SK-N-SH treated with all-trans-retinoic acid at 6 μM for 48 hours (cell line): ENCODE measurements at places on chromosomes 7 and 10.

DNA sequence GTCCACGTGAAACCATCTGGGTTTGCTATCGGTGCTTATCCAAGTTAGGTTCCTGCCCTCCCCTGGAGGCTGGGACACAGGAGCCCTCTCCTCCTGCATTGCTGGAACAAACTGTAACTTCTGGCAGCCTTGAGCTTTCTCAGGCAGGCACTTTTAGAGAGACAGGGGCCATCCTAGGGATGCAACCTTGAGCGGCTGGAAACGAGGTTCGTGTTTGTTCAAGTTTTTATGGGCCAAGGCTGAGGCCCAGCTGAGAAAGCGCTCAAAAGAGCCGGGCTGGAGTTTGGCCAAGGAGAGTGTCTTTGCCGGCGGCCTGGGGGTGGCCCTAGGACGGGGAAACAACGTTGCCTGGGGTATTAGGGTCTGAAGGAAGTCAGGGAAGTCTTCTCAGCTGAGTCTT is 5.5 kb upstream of the MMD2 start:
- ATAC-seq, result no peak

DNA sequence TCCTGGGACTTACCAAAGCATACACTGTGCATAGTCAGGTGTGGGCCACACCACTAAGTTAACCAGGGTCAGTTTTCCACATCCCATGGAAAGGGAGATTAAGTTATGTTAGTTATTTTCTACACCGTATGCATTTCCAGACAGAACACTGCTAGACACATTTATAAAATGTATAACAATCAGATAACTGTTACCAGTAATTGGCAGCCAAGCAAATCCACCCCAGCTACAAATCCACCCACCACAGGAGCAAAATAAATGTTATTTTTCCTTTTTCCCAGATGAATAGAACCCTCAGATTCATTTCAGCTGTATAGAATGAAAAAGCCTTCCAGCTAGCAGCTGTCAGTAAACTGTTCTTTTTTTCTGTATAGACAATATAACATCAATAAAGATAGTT is 256.9 kb upstream of the FZD1 start:
- ATAC-seq, result no peak

DNA sequence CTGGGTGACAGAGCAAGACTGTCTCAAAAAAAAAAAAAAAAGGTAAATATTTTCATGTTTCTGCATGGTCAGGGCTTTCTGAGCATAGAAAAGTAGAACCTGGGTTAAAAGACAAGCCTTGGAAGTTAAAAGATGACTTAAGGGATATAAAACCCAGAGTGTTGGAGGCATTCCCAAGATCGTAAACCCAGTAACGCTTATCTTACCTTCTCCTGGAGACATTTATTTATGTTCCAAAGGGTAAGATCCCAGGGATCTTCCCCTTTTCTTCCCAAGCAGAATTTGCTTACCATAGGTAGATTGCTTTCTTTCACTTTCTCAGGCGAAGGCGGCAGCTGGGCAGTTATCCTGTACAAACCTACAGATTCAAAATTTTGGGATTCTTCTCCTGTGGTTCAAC is 22.2 kb downstream of the SUGCT start:
- ATAC-seq, result no peak

GRCh38 chr10:68647672-68648341 is 73.2 kb upstream of the CCAR1 start:
- ATAC-seq, result peak; percentile 90

GRCh38 chr7:66880053-66880452 is 41.0 kb upstream of the TMEM248 start:
- no peak for ATAC-seq

DNA sequence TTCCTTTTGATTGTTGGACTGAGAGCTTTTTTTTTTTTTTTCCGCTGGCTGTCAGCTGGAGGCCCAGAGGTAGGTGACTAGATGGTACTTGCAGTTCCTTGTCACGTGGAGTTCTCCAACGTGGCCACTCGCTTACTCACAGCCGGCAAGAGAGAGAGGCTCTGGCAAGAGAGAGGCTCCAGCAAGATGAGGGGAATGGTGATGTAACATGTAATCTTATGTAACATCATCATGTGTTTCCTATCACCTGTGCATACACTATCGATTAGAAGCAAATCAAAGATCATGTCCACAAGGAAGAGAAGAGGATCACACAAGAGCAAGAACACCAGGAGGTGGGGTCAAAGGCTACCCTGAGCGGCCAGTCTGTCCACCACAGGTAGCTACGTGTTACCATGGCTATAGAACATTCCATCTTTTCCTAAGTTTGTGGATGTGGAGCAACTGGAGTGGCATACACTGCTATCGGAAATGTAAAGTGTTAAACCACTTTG is 4.0 kb upstream of the BORCS7 start:
- ATAC-seq, result no peak

- ATAC-seq, result no peak
These were observed 87.3 kb downstream of the BEND7 start for GRCh38 chr10:13441476-13441875.

DNA sequence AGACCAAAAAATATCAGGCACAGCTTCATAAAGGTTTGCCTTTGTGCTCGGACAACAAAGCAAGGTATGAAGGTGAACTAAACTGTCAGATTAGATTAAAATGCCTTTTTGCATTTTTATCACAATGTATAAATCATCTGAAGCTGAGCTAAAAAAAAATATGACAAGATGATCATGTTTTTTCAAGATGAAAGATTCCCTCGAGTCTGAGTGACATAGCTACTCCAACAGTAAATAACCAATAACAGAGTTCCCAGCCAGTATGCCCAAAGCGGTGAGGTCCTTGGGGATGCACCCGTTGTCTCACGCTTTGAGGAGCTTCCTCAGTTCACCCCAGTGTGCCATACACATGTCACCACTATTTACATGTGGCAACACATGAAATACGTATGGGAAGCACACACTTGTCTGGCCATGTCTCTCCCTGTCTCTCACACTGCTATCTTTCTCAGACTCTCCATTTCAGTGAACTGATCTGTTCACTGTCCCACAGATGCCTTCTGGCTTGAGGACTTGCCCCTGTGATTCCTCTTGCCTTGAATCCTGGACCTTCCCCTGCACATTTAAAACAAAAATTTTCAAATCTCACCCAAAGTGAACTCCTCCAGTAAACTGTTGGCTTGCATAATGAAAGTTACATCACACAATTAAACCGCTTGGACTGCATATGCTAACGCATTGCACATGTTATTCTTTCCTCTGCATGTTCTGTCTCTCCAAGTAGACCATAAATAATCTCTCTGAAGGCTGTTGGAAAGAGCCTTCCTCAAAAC is 2.6 kb upstream of the PIK3CG start:
- peak; percentile 60 for ATAC-seq

DNA sequence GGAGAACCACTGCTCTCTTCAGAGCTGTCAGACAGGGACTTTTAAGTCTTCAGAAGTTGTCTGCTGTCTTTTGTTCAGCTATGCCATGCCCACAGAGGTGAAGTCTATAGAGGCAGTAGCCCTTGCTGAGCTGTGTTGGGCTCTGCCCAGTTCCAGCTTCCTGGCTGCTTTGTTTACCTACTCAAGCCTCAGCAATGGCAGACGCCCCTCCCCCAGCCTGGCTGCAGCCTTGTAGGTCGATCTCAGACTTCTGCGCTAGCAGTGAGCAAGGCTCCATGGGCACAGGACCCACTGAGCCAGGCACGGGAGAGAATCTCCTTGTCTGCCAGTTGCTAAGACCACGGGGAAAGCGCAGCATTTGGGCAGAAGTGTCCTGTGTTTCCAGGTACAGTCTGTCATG is 12.1 kb upstream of the CPA2 start:
- ATAC-seq, result no peak

DNA sequence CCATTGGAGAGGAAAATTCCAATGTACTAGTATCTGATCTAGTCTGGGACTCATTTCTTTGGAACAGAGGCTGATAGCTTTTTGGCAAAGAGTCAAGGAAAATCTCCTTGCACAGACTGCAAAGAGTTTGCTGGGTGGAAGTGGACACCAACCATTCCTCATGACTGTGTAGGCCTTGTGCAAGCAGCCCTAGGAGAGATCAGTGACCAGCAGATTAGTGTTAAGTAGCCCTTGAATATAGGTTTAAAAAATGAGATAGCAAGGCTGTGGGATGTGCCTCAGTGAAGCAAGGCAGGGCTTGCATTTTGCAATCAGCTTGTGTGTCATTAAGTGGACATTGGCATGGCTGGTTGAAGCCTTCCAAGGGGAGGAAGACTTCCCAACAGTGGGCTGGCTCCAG is 341.6 kb downstream of the PLXNA4 start:
- ATAC-seq, result peak; percentile 24; the same call in 2 of the 3 replicates

- no peak for ATAC-seq
These were observed 380.5 kb upstream of the NFE2L3 start for GRCh38 chr7:25771491-25771890.

DNA sequence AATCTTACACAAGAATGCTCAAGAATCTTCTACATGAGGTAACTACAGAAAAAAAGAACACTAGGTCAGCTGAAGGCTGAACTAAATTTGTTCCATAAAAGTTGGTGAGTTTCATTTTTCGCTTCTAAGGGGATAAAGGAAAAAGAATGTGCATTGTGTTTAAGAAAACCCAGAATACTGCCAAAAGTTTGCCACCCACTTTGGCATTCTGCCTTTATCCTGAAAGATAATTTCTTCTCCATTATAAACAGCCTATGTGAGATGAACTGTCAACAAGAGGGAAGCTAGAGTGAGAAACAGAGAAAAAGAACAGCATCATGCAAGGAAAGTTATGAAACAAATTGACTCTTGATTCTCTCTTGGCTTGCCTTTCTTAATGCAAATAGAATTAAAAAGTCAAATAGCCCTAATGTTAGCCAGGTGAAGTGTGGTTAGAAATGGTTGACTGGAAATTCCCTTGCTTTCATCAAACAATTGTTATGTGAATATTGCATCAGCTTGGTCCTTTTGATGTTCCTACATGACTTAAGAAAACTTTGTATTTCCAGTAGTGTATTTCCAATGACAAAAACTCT is 25.8 kb downstream of the STEAP1 start:
- ATAC-seq, result peak; percentile 47

DNA sequence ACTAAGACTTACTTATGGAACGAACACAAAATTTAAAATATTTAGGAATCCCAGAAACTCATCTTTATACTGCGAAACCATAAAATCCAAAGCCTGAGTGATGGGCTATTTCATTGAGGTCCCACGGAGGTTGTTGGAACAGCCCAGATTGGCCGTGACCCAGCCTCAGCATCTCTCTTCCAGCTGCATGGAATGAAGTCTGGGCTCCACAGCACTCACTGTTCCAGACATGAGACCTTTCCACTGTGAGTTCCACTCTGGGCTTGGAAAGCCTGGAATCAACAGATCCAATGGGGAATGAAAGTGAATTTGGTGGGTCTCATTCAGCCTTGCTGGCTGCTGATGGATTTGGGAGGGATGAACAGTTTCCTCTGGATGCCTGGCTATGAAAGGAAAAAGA is 184.9 kb downstream of the EMX2 start:
- ATAC-seq, result no peak

GRCh38 chr7:128735436-128735835 is 3.7 kb upstream of the CALU start:
- no peak for ATAC-seq
